ENCODE measurements at places on chromosomes 3 and 15.

DNA sequence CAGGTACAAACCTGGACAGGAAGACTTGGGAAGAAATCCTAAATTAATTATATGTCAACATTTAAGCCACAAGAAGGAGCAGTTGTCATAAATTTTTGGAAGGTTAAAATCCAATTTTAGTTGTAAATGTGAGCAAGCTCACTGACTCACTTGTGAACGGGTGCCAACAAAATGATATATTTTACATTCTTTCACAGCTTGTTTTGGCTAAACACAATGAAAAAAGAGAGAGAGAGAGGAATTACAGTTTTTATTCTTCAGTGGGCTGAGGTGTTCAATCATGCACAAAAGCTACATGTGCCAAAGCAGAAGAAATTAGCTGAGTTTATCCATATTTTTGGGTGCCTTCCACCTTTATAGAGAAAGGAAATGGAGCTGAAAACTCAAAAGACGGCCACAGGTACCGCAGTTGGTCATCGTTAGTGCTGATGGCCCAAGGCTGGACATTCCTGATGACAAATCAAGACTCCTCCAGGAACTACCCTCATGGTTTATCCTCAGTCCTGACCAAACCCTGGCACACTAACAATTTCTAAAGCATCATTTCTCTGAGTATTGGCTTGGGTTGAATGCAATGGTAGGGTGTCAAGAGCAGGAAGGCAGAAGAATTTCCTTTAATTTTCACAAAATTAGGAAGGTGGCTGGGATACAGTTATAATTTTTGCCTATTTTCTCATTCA, 37.6 kb upstream of the WNT5A start:
- no peak for DNase-seq

DNA sequence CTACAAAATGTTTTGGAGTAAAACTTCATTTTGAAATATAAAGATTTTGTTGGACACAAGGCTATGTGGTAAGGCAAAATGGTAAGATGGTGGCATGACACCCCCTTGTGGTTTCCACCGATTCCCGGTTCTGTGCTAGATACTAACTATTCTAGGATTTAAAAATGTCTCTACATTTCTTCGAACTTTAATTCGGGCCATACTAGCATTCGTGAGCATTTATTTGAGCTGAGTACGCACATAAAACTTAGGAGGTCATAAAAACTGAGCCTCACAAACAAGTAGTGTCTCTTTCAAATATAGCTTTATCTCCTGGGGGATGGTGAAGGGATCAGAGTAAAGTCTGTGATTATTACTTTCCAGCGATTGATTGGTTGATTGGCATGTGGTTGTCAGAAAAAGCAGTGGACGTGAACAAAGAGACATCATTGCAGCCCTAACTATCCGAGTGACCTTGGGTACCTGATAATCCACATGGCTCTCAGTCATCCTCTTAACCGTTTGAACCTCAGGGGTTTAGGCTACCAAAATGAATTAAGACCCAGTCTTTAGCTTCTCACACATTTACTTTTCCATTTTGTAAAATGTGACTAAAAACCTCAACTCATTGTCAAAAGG, 1.1 kb upstream of the ZNF639 start:
- DNase-seq = no peak

- DNase-seq = no peak
Observed at GRCh38 chr3:44525060-44525459, 29.9 kb upstream of the ZKSCAN7 start.

DNA sequence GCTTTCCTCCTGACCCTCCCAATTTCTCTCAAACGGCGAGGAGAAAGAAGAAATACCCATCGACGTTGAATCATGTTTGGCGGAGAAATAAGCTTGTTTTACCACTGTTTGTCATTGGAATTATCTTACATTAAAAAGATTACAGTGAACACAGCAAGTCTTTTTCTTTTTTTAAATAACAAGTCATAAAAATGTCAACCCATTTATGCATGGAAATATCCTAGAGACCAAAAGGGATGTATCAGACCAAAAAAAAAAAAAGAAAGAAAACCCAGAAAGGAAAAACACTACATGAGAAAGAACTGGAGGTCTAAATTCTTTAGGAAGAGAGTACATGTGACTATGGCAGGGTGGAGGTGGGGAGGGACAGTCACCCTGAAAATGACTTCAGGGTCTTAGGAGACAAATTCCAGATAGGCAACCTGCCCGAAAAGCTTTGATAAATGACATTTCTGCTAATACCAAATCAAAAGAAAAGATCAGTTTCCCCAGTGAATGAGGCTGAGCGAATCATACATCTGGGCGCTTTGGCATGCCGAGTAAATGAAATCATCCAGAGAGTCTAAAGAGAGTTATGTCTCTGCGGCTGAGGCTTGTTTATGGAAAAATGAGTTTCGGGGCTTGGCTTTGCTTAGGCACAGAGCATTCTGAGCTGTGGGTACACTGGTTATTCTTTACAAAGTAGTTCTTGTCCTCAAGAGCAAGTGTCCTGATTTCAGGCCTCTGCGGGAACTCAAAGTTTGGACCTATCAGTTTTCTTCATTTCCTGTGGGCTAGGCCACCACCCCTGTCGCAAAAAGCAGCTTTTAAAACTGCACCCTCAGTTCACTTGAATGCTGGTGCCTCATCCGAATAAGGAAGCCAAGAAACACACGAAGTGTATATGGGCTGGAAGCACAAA, 110.1 kb upstream of the TGFBR2 start:
- DNase-seq = no peak

- no peak for DNase-seq
Observed at GRCh38 chr3:18033581-18034108, 291.2 kb upstream of the TBC1D5 start.

GRCh38 chr3:192655040-192655439, 72.3 kb downstream of the FGF12 start:
- no peak for DNase-seq

DNA sequence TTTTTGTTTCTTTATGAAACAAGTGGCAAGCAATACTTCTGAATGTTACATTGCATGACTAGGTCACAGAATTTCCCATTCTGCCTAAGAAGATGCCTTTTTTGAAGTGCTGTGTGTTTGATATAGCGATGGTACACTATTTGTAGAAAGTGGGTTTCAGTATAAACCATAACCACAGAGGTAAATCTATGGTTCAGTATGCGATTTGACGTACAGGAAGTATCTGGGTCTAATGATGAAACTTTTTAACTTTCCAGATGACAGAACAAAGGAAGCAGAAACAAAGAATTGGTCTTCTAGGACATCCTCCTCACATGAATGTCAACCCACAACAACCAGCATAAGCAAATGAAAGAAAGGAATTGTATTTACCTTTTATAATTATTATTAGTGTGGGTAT, 133.4 kb upstream of the BHLHE40 start:
- DNase-seq = no peak

DNA sequence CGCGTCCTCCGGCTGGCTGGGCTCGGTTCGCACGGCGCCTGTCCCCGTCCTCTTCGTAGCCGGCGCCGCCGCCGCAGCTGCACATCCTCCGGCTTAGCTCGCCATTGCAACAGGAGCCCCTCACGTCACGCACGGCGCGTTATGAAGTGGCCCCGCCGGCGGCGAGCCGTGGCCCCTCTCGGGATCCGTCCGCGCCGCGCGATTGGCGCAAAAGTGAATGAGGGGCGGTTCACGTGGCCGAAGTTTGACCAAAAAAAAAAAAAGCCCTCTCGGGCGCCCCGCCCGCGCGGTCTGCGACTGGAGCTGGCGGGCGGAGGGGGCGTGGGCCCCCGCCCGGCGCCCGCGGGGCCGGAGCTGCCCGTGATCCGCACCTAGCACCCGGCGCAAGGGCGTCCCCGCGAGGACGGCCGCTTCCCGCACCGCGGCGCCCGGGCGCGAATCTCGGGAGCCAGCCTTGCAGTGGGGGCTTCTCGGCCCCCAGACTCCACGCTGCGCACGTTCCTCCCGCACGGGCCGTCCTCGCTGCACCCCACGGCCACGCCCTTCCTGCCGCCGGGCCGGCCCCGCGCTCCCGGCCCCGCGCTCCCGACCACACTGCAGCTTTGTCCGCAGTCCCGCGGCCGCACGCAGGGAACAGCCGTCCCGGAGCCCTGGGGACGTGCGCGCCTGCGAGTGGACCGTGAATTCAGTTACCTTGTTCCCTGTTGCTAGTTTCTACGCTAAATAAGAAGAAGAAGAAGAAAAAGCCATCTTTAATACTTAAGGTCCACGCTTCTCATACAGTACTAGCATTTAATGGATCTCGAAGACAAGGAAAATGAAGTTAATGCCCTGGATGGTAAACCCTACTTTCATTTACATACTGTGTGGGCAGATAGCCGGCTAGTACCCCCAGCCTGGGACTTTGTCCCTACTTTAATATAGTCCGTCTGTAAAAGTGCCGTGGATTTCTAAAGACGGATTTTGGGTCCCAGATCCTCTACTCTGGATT, at the start of gene CHSY1:
Gene CHSY1, minus strand, starts transcription at position 219 of the 991 bp plus-strand sequence. CDS start 592 bp downstream, outside the sequence.
- peak; percentile 98 for DNase-seq

DNA sequence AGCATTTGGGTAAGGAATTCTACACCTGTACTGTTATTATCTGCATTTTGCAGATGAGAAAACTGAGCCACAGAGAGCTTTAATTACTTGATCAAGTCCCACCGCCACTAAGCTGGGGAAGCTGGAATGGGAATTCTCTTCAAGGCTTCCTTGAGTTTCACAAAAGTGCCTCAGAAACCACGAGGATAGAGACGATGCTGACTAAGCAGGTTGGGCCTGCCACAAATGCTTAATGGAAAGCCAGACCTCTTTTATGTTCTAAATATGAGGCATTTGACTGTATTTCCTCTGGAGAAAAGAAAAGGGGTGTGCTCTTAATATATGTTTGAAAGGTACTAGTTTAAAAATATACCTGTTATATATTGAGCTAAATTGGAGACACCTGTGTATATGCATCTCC, 34.7 kb downstream of the ADAMTS9 start:
- DNase-seq = no peak

- DNase-seq = no peak
Observed at GRCh38 chr15:76935620-76936019, 4.1 kb downstream of the RCN2 start.

DNA sequence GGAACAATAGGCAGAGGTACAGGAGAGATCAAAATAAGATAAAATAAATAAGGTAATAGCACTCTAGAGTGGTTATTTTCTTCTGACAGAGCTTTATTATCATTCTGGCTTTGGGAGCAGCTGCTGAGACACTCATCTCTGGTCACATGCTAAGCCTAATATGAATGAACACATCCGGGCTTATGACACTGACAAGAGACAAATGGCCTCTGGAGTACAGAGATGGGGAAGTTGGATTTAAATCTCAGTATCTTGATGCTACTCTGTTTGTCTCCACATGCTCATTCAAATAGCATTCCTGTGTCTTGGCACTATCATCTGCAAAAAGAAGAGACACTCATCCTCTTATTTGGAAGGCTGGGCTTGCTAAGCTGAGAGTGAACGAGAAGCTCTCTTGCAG, 55.6 kb downstream of the TMEM45A start:
- no peak for DNase-seq

GRCh38 chr3:39445927-39446326, 21.6 kb upstream of the MOBP start:
- DNase-seq = no peak

DNA sequence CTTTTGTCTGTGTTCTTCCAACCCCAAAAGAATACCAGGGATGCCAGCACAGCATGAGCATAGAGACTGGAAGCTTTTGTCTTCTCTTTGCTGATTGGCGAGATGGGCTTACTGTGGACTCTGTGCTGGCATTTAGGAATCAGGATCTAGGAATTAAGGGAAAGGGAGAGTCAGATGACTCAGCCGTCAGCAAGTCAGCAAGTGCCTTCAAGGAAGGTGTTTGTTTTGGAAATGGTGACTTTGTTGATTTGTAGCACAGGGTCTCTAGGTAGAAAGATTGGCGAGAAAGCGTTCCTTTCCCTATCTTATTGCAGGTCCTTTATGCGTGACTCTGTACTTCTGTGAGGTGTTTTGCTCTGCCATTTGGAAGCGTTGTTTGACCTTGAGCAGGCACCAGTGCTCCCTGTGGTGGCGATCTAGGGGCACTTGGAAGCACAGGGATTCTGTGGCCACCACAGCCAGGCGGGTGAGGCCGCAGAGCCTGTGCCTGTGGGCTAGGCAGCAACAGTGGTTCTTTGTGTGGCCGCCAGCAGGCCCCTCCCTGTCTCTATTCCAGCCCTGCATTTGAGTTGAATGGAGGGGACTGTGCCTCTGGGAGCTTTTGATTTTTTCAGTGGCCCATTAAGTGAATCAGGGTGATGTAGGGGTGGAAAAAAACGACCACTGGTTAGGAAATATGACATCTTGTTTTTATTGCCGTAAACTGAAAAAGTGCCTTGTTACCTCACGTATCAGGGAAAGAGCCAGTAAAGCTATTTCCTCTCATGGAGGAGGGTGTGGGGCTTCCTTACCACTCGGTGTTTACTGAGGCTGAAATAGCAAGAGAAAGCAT, 19.0 kb downstream of the FAN1 start:
- no peak for DNase-seq

DNA sequence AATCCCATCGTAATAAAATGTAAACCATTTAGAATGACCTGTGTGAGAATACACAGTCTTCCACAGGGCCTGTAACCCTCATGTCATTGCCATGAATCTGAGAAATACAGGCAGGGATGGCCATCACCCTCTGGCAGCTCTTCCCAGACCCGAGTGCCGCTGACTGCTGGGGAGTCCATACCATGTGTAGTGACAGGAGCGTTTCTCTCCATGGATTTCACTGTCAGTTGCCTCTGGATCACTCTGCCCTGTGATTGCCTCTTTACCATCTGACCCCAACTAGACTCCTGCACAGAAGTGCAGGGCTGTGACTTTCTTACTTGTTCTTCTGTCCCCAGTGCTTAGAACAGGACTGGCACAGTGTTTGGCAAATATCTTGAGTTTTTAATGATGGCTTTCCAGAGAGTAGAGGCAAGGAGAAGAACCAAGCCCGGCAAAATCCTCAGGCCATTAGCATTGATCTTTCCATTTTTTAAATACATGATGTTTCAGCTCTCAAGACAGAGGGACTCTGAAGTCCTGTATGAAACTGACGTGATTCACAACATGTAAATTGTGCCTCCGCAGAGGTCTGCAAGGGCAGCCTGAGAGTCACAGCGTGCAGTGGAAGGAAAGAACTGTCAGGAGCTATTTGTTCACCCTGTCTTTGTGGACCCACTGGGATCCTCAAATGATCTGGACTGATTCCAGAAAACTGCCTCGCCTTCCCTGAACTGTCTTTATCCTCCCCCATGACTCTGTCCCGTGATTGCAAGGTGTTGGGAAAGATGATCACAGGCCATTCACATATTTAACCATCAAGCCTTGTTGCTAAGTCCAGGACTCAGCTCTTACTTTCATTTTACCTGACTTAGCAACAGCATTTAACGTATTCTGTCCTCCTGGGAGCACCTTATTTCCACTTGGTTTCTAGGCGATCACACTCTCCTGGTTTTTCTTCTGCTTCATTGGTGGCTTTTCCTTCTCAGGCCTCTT, 354.9 kb downstream of the EPHB1 start:
- DNase-seq = no peak
